Activated CD4-positive, alpha-beta T cell treated with anti-CD3 and anti-CD28 coated beads for 24 hours (primary cell): ENCODE measurements at places on chromosomes 12 and 14.

DNA sequence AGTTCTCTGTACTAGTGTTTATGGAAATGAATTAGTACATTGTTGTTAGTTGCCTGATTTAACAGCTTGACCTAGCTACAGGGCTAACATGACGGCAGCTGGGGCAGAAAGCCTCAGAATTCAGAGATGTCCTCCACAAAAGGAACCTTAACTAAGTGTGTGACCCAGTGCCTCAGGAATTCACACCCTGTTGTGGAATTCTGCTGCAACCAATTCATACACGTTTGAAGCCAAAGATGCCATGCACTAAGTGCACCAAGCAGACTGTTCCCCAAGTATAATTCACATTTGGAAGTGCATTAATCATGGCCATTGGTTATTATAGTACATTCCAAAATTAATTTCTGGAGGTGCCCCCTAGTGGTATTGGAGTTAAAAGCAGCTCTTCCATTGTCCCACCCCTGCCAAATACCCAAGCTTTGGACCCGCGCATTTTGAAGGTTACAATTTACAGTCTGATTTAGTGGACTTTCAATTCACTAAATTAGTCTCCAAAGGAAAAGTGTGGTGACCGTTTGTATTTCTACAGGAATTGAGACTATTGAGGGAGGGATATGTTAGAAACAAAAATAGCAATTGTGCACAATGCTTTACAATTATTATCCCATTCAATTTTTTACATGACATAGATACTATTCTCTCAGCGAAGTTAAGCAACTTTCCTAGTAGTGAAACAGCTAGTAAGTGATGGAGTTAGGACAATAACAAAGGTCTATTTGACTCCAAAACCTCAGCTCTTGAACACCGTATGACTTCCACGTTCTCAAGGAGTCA lies 85.9 kb downstream of the PAX9 start:
- no peak for DNase-seq

- DNase-seq: no peak
Observed at GRCh38 chr14:80606347-80606772, 335.2 kb downstream of the CEP128 start.

DNA sequence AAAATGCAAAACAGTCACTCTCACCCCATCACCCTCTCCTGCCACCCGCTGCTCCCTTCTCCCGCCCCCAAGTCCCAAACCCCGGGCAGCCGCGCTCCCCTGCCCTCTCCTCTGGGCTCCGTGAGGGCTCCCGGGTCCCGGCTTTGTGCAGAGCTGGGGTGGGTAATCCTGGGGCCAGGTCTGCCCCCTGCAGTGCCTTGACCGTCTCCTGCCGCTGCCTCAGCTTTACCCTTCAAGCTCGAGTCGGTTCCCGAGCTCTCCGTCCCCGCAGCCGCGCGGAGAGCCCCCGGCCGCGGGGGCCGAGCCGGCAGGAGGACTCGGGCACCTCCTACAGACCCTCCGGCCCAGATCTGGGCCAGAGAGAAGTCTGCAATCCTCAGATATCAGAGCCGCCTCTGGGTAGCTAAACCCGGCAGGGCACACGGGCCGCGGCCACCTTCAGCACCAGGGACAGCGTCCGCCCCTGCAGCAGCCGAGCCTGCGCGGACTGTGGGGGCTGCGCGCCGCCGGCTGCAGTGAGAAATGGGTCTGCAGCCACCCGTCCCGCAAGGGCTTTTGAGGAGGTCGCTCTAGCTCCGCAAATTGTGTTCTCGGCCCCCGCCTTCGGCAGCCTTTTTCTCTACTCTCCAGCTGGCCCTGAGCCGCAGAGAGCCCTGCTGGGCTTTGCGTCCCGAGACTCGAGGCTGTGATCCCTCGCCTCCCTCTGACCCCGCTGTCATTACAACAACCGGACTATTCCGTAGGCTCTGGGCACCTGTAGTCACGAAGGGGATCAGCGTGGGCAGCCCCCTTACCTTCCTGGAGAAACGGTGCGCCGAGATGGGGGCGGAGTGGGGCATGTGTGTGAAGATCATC lies 1.2 kb downstream of the PRMT8 start:
- peak; percentile 31 for DNase-seq

DNA sequence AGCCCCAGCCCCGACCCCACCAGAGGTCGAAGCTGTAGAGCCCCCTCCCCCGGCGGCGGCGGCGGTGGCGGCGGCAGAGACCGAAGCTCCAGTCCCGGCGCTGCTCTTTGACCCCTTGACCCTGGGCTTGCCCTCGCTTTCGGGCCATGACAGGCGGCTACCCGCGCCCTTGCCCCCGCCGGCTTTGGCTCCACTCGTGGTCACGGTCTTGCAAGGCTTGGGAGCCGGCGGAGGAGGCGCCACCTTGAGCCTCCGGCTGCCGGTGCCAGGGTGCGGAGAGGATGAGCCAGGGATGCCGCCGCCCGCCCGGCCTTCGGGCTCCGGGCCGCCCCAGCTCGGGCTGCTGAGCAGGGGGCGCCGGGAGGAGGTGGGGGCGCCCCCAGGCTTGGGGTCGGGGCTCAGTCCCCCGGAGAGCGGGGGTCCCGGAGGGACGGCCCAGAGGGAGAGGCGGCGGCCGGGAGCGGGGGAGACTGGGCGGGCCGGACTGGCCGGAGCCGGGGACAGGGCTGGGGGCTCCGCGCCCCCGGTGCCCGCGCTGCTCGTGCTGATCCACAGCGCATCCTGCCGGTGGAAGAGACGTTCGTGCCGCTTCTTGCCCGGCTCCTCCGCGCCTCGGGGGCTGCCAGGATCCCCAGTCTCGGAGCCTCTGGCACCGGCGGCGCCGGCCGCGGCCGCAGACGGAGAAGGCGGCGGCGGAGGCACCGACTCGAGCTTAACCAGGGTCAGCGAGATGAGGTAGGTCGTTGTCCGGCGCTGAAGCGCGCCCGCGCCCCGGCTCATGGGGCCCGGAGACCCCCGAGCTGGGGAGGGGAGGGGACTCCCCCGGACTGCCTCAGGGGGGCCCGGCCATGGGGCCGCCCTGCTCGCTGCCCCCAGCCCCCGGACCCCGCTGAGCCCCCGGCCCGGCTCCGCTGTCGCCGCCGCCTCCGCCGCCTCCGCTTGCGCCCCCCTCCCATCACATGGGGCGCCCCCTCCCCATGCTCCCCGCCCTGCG lies 778 bp downstream of the AGAP2 start:
- no peak for DNase-seq
